ENCODE measurements at places on chromosomes 3 and 15. TPM values are rescaled to one million over a fixed set of nuclear protein-coding genes. Genes with fewer than 3 reads are reported as not detected.

SH2D7 gene
- total RNA-seq = under 0.01 TPM

SIAH2 gene
- 20.5 TPM for total RNA-seq

CPB1 gene
- total RNA-seq = not detected

UCN2 gene
- total RNA-seq = 1.2 TPM

LRTM1 gene
- not detected for total RNA-seq

CNTN4 gene
- not detected for total RNA-seq

TJP1 gene
- 61.7 TPM for total RNA-seq

POLQ gene
- 0.99 TPM for total RNA-seq

AADACL2 gene
- total RNA-seq = not detected

SOX14 gene
- total RNA-seq = not detected

UBA3 gene
- 74.9 TPM for total RNA-seq

ADIPOQ gene
- under 0.01 TPM for total RNA-seq

PAQR9 gene
- 0.17 TPM for total RNA-seq

TUSC7 gene
- not detected for total RNA-seq

NR2E3 gene
- not detected for total RNA-seq

MAP1A gene
- 180 TPM for total RNA-seq

C15orf62 gene
- total RNA-seq = 0.15 TPM

All from smooth muscle cell of trachea (primary cell).